ENCODE measurements at places on chromosomes 6 and 20. TPM values are rescaled to one million over a fixed set of nuclear protein-coding genes. Genes with fewer than 3 reads are reported as not detected.

- no peak for DNase-seq
These were observed 197.4 kb downstream of the ESR1 start for GRCh38 chr6:152004896-152005295.

DNA sequence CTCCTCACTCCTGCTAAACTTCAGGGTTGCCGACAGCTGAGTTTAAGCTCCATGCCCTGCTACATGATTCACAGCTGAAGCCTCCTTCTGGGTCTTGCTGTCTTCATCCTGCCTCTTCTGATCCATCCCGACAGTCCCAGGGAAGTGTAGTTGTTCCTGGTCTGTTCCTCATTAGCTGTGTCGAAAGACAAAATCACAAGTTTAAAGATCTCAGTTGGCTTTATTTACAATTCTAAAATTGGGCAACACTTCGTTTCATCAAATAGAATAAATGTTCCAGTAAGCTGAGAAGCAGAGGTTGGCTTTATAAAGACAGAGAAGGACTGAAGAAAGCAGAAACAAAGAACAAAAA is 4.1 kb upstream of the SLC2A10 start:
- DNase-seq: no peak

GRCh38 chr20:24450624-24451376 is 18.6 kb upstream of the SYNDIG1 start:
- DNase-seq: no peak

GRCh38 chr6:89212472-89212871 is 4.7 kb downstream of the GABRR1 start:
- DNase-seq: no peak

Gene RIMS1
- polyA plus RNA-seq: not detected
